Stimulated activated CD4-positive, alpha-beta T cell treated with anti-CD3 and anti-CD28 coated beads, Interleukin-1b, Interleukin-23, amount 100 ng/mL, for 1 hour (primary cell): ENCODE measurements at places on chromosomes 1 and 21.

- DNase-seq: no peak
Observed at GRCh38 chr1:11211925-11212587, 22.9 kb downstream of the ANGPTL7 start.

DNA sequence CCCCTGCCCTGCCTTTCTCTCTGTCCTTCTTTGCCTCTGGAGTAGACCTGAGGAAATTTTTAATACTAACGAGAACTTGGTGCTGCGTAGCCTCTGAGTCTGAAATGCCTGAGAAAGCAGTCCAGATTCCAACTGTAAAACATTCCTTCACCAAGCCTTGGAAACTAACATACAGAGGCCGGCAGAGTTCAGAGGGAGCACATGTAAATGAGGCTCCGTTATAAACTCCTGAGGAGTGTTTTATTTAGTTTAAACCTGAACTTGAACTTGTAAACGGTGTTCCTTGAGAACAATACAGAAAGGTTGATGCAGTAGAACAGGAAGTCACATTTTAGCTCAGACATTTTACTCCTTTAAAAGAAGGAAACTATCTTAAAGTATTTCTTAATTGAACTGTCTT, 280.7 kb downstream of the TM2D1 start:
- DNase-seq: no peak

DNA sequence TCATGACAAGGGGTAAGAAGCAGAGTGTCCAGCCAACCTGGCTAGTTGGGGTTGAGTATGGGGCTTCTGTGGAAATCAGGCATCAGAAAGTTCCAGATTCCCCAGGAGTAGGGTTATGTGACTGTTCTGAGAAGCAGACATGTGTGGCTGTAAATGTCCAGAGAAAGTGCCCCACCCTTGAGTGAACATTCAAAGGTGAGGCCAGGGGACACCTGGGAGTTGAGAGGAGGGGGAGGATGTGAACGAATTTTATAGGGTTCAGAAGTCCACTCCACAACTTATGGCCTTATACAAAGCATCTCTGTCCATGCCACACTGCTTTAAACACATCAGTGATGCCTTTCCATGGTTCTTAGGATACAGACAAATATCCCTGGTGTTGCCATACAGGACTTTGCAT, 133.3 kb downstream of the IGSF21 start:
- no peak for DNase-seq

- no peak for DNase-seq
Observed at GRCh38 chr1:71762514-71763255, 519.7 kb downstream of the NEGR1 start.

GRCh38 chr21:45528981-45529784, 13.1 kb downstream of the SLC19A1 start:
- DNase-seq: no peak

- no peak for DNase-seq
Observed at GRCh38 chr1:241475671-241476070, 43.9 kb downstream of the FH start.

- no peak for DNase-seq
Observed at GRCh38 chr1:244576259-244576892, 76.5 kb upstream of the DESI2 start.

GRCh38 chr1:171844381-171844780, 3.1 kb downstream of the DNM3 start:
- DNase-seq: no peak

DNA sequence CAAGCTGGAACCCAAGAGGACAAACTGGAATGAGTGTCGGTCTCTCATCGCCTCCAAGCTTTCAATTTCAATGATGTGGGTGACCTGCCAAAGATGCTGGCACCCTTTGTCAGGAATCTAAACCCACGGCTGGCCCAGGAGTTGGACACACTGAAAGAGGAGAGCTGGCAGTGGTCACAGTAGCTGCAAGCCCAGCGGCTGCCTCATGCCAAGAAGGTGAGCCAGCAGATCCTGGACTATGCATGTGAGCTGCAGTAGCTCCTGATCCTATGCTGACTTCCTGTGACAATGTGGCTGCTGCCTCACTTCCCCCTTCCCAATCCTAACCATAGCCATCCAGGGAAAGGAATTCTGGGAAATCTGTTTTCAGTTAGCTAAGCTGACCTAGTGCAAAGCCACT, 117.0 kb upstream of the VAV3 start:
- DNase-seq: no peak

GRCh38 chr1:89005286-89006151, 13.1 kb upstream of the KYAT3 start:
- no peak for DNase-seq

DNA sequence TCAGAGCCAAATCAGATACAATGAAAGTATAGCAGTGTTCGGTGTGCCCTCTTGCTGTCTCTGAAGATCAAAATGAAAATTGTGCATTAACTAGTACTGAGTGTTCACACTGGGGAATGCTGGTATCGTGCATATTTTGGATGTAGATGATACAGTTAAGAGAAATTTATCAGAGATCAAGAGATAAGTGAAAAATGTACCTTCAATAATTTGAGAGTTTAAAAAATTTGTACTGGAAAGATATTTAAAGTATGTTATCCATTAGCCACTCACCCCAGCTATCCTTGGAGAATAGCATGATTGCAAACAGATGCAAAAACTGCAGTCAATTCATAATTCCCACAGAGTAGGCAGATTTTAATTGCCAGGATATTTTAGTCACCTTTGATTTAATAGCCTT, 56.4 kb downstream of the GREM2 start:
- DNase-seq: no peak

DNA sequence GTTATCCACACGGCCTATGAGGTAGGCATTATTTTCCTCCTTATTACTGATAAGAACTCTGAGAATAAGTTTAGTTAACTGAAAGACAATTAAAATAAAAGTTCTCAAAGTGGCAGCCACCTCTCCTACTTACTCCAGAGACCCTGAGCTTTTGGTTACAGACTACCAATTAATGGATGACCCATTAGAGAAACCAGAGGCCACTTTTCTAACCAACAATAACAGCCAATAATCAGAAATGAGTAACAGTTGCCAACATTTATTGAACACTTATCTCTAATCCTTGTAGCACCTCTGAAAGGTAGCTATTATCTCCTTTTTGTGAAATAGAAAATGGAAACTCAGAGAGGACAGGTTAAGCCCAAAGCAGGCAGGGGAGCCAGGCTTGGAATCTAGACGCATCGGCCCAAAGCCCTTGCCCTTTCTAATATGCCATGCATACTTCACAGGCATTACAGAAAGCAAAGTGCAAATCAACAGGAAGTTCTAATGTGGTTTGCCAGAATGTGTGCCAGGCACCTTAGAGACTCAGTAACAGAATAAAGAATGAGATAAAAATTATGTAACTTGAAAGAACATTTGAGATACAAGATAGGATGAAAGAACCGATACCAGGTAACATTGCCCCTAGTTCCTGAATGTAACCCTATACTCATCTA, 50.0 kb downstream of the BEND5 start:
- DNase-seq: no peak

DNA sequence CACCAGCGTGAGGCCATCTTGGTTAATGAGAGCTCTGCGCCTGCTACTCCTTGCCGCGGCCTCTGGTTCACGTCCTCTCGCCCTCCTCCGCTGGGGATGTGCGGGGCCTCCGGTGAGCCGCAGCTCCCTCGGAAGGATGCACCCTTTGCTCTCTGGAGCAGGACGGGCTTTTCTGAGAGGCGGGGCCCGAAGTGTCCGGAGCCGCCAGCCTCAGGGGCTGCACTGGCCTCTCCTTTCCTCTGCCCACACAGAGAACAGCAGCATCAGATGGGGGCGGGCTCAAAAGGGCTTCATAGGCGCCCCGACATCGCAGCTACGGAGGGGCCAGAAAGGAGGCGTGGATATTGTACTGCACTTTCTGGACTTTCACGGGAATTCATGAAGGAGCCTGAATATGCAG, 284.7 kb downstream of the CAMTA1 start:
- no peak for DNase-seq
